ENCODE measurements at places on chromosomes 1 and 21. TPM values are rescaled to one million over a fixed set of nuclear protein-coding genes. Genes with fewer than 3 reads are reported as not detected.

GRCh38 chr1:153475282-153475681, 14.8 kb upstream of the S100A7 start:
- no peak for DNase-seq
- H3K27me3 ChIP-seq: no peaks in the 10 kb centered on the region
- H3K36me3 ChIP-seq: no peaks in the 10 kb centered on the region

- peak; percentile 54 for DNase-seq
- H3K27ac ChIP-seq: no peak overlapping the region
- H3K4me1 ChIP-seq: no peaks in the 10 kb centered on the region
- no peak overlapping the region for H3K4me3 ChIP-seq
- H3K36me3 ChIP-seq: peaks cover 39% of the 10 kb centered on the region
Measured at GRCh38 chr1:3641046-3641760, 8.7 kb downstream of the WRAP73 start.

The NID1 gene
- 60.5 TPM for total RNA-seq

The ABCD3 gene
- 50.9 TPM for total RNA-seq

GRCh38 chr1:87400813-87401212, 72.1 kb downstream of the LMO4 start:
- no peaks in the 10 kb centered on the region for H3K36me3 ChIP-seq
- no peaks in the 10 kb centered on the region for H3K4me1 ChIP-seq

The SLC6A9 gene
- total RNA-seq: 19.2 TPM

- DNase-seq: no peak
- no peak overlapping the region for H3K27ac ChIP-seq
- H3K27me3 ChIP-seq: peaks cover 25% of the 10 kb centered on the region
- H3K4me3 ChIP-seq: no peak overlapping the region
Measured at GRCh38 chr1:52007215-52008002, 16.9 kb upstream of the RAB3B start.

DNA sequence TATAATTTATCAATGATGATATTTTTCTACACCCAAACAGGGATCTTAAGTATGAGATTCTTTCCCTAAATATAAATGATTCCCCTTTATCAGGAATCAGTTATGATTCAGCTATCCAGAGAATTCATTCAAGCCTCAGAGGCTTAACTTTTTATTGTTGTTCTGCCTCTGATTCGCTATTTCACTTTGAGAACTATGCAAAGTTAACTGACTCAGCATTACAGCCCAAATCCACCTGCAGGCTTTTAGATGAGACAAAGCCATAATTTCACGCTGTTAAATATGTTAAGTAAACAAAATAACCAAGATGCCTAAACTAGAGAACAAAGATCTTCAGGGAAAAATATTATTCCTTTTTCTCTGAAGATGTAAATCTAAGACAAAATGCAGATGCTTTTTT, 8.5 kb downstream of the SCYL3 start:
- no peak overlapping the region for H3K4me3 ChIP-seq
- DNase-seq: no peak
- no peaks in the 10 kb centered on the region for H3K27me3 ChIP-seq
- H3K4me1 ChIP-seq: peaks cover 4% of the 10 kb centered on the region

The S100A4 gene
- total RNA-seq: 377 TPM

The CHIA gene
- total RNA-seq: 6.3 TPM

- no peaks in the 10 kb centered on the region for H3K36me3 ChIP-seq
- no peaks in the 10 kb centered on the region for H3K4me1 ChIP-seq
- no peak overlapping the region for H3K4me3 ChIP-seq
- no peak overlapping the region for H3K27ac ChIP-seq
Measured at GRCh38 chr21:21688889-21689288, 690.7 kb downstream of the NCAM2 start.

DNA sequence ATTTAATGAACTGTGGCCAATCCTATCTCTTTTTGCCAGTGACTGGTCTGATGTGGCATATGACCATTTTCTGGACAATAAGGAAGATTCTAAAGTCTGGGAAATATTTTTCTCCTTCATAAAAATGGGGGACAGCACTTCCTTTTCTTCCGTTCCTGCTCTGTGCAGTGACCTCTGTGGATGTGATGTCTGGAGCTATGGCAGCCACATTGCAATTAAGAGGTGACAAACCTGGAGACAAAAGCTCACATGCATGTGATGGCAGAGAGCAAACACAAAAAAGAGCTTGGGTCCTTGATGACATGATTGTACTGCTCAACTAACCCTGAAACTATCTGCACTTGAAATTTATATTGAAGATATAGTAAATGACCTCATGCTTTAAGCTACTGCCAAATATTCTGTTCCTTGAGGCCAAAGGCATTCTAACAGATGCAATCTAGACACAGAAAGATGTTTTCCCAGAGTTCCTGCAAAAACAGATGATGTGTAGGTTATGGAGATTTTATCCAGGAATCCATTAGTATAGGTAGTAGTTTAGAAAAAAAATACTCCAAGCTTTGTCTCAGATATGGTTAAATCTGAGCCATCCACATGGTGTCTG, 2.2 kb upstream of the MAGI3 start:
- no peak overlapping the region for H3K4me3 ChIP-seq
- no peaks in the 10 kb centered on the region for H3K27me3 ChIP-seq
- H3K4me1 ChIP-seq: peaks cover 12% of the 10 kb centered on the region
- H3K36me3 ChIP-seq: no peaks in the 10 kb centered on the region

GRCh38 chr1:24900486-24900849, 29.6 kb downstream of the RUNX3 start:
- H3K27ac ChIP-seq: no peak overlapping the region
- no peaks in the 10 kb centered on the region for H3K4me1 ChIP-seq
- no peak for DNase-seq
- H3K36me3 ChIP-seq: no peaks in the 10 kb centered on the region

DNA sequence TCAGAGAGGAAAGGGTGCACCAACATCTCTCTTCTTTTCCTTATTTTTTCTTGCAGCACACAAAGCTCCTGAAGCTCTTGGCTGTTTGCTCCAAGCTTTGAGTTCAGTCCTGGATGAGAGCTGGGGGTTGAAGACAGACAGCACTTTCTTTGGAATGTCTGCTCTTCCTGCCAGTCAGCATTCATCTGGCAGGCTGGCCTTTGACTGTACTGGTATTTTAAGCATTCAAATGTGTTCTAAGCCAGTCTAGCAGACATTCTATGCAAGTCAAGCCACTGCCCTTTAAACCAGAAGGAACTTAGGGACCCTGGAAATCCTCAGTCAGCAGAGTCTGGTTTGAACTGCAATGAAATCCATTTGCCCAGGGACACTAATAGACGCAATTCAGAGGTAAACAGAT, 45.0 kb downstream of the XCL1 start:
- no peaks in the 10 kb centered on the region for H3K4me1 ChIP-seq
- no peaks in the 10 kb centered on the region for H3K27me3 ChIP-seq
- no peaks in the 10 kb centered on the region for H3K36me3 ChIP-seq
- no peak overlapping the region for H3K4me3 ChIP-seq

- DNase-seq: no peak
- H3K27ac ChIP-seq: no peak overlapping the region
- no peaks in the 10 kb centered on the region for H3K36me3 ChIP-seq
- no peak overlapping the region for H3K4me3 ChIP-seq
Measured at GRCh38 chr1:81550753-81551152, 250.0 kb upstream of the ADGRL2 start.

The DENND2D gene
- 78.2 TPM for total RNA-seq

The PDZK1IP1 gene
- 41.2 TPM for total RNA-seq

GRCh38 chr1:245448975-245449431, 294.2 kb downstream of the KIF26B start:
- H3K36me3 ChIP-seq: no peaks in the 10 kb centered on the region
- H3K4me1 ChIP-seq: no peaks in the 10 kb centered on the region
- peak overlapping the region; percentile 6 for H3K27ac ChIP-seq
- H3K27me3 ChIP-seq: no peaks in the 10 kb centered on the region
- no peak for DNase-seq
- H3K4me3 ChIP-seq: no peak overlapping the region

GRCh38 chr1:27872059-27872801, at the start of gene THEMIS2:
Gene THEMIS2 (plus strand): TSS chr1:27872544. CDS start chr1:27872572, 28 bp downstream.
- H3K4me3 ChIP-seq: peak within 1 kb of the TSS; percentile 75
- H3K4me1 ChIP-seq: peaks cover 24% of the 10 kb centered on the region
- H3K27ac ChIP-seq: peak within 1 kb of the TSS; percentile 85
- H3K27me3 ChIP-seq: no peaks in the 10 kb centered on the region
- peak; percentile 88 for DNase-seq

The TLCD4 gene
- total RNA-seq: 13.6 TPM

DNA sequence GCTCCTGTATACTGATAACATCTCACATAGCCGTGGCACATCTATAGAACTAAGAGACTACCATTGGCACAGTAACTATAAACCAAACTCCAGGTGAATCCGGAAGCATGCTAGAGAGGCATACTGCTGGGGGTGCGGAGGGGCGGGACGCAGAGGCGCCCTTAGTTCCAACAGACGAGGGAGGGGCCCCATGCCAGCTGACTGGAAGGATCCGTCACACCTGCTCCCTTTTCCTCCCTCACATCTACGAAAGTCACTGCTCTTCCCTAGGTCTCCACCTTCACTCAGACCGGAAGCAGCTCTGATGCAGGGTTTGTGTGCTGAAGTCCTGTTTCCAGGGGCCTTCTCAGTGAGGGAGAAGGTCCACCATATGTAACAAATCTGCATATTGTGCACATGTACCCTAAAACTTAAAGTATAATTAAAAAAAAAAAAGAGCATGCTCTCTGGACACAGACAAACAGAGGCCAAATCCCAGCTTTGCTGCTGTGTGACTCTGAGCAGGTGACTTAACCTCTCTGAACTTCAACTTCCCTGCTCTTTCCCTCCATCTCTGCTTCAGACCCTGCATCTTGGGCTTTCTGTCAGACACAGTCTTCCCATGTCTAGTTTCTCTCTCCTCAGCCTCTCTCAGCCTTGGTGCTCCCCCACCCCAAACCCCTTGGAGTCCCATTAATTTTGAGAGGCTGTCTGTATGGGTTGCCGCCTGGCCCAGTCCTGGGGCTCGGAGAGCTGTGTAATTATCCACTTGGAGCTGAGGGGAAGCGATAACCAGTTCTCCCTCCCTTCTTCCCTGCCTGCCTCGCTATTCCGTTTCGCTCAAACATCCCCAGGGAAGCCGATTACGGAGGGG, 7.8 kb upstream of the GJB5 start:
- peaks cover 3% of the 10 kb centered on the region for H3K4me1 ChIP-seq
- no peak for DNase-seq
- H3K4me3 ChIP-seq: no peak overlapping the region
- H3K27ac ChIP-seq: no peak overlapping the region
- no peaks in the 10 kb centered on the region for H3K27me3 ChIP-seq

- no peaks in the 10 kb centered on the region for H3K36me3 ChIP-seq
- H3K27me3 ChIP-seq: no peaks in the 10 kb centered on the region
- no peak overlapping the region for H3K4me3 ChIP-seq
- DNase-seq: no peak
Measured at GRCh38 chr1:162253790-162254189, 122.9 kb downstream of the SPATA46 start.

GRCh38 chr1:98480271-98480670, 181.2 kb upstream of the SNX7 start:
- H3K27me3 ChIP-seq: no peaks in the 10 kb centered on the region
- no peak for DNase-seq

GRCh38 chr1:109040627-109040988, 1.3 kb downstream of the WDR47 start:
- peak overlapping the region; percentile 86 for H3K27ac ChIP-seq
- DNase-seq: no peak
- H3K4me1 ChIP-seq: peaks cover 9% of the 10 kb centered on the region

The MFAP2 gene
- total RNA-seq: 14.8 TPM

DNA sequence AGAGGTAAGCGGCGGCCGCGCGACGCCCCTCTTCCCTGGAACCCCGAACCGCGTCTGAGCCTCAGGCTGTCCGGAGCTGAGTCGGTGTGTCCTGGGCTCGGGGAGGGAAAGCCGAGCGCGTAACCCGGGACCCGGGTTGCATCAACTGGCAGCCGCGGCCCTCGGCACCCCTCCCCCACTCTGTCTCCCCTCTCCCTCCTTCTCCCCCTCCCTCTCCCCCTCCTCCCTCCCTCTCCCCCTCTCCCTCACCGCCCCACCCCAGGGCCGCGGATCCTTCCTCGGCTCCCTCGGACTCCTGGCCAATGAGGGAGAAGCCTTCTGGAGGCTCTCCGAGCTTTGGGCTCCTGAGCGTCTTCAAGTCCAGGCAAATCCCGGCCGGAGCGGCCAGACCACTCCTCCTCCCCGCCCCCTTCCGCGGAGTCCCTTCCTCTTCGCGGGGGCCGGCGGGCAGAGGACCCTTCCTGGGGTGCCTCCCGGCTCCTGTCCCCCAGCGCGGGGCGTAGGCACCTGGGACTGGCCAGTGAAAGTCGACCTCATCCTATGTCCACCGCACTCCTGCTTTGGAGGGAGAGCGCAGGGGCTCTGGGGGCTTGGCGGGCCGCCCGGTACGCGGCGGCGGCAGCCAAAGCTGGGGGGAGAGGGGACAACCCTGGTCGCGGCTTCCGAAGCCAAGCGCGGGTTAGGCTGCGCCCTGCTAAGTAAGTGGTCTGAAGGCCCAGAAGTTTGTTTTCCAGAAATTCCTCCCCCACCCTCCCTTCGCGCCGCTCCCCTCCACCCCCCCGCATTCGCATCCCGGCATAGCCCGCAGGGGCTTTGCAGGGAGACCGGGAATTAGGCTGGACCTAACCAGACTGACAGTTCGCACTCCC, 850 bp downstream of the SESN2 start:
- no peaks in the 10 kb centered on the region for H3K27me3 ChIP-seq
- peak overlapping the region; percentile 99 for H3K4me3 ChIP-seq
- peak overlapping the region; percentile 89 for H3K27ac ChIP-seq

DNA sequence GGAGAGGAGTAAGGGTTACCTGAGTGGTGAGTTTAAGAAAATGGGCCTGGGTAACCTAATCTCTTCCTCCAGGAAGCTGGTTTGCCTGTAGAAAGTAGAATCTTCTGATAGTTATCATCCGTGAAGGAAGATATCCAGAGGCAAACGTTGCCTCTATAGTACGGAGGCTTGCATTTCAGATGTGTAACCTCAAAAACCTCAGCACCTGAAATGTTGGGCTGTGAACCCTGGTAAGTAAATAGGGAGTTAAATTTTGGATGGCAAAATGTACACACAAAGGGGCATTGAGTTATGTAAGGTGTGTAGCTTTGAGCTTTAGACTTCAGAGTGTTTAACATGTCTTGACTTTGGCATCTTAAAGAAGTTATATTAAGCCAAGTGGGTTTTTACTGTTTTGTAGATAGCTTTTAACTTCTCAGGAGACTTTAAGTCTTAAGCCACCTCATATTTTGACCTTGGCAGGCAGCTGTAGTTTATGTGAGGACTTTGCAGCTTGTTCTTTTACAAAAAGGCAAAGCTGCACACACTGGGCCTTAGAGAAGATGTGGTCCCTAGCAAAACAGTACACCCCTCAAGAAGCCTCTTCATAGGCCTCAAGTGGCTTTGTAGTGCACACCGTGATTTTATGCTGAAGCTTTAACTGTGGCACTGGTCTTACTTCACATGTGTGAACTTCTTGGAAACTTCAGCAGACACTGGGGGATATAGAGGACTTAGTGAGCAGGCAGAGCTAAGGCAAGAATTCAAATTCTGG, 83.4 kb downstream of the SNRPE start:
- H3K27ac ChIP-seq: no peak overlapping the region
- H3K4me3 ChIP-seq: no peak overlapping the region
- no peak for DNase-seq
- H3K27me3 ChIP-seq: no peaks in the 10 kb centered on the region
- no peaks in the 10 kb centered on the region for H3K36me3 ChIP-seq
- no peaks in the 10 kb centered on the region for H3K4me1 ChIP-seq
